Activated naive CD4-positive, alpha-beta T cell treated with anti-CD3 and anti-CD28 coated beads, Interleukin-2, amount 50 U/mL, for 16 hours (primary cell): ENCODE measurements at places on chromosomes 16 and 17.
A peak's percentile ranks its signal among the peaks of the same experiment; 100 is the strongest.

DNA sequence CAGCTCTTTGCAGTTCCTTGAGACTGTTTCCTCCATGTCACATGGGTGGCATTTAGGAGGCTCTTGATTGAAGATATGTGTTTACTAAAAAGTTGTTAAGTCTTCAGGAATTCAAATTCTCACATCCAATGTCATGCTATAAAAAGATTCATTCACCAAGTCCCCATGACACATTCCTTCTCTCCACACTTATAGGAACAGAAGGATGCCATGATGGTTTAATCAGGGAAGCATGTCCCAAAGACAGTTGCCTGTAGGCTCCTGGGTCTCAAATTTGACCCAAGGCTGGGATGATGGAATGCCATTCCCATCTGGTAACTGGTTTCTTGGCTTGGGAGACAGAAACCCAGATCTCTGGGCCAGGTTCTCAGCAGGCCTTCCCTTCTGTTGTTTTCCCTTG, 140.6 kb upstream of the SOX9 start:
- DNase-seq = no peak

GRCh38 chr17:28544402-28545140, 7.9 kb downstream of the UNC119 start:
- DNase-seq = no peak

GRCh38 chr16:11171757-11172299, 84.2 kb downstream of the SOCS1 start:
- DNase-seq = no peak

GRCh38 chr17:55814377-55814776, 63.5 kb downstream of the PCTP start:
- no peak for DNase-seq

- DNase-seq = no peak
These were observed 33.5 kb downstream of the GNA13 start for GRCh38 chr17:65022751-65023700.

GRCh38 chr17:78785011-78785662, 3.1 kb upstream of the CYTH1 start:
- no peak for DNase-seq

DNA sequence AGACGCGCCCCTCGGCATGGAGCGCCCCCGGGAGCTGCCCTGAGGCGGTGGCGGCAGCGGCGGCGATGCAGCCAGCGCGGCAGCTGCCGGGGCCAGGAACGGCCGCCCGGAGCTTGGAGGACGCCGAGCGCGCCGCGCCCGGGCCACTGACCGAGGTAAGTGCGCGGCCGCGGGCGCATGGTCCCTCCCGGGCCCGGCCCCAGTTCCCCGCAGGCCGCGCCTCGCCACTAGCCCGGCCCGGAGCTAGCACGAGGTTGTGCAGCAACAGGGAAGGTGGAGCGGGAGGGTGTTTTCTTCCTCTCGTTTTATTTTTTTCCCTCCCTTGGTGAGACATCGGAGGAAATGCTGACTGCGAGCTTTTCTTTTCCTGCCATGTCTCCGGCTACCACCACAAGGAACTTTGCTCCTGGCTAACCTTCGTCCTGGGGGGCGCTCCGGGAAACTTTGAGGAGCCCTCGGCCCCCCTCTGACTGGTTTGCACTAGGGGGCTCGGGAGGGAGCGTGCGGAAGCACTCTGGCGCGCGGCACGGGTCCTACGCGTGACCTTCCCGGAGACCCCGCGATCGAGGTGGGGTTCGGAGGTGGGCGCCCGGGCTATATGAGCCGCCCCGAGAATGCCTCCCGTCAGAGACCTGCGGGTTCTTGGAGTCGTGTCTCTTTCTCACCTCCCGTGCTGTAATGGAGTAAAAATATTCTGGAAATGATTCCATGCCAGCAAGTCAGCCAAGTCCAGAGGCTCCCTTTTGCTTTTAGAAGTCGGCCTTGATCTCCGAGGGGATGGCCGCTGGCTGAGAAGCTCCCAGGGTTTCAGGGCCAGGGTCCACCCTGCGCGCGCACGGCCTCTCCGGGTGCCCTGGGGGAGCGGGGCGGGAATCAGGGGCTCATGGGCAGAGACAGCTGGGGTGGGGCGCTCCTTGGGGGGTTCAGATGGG, 868 bp downstream of the KCNJ12 start:
- DNase-seq = no peak

DNA sequence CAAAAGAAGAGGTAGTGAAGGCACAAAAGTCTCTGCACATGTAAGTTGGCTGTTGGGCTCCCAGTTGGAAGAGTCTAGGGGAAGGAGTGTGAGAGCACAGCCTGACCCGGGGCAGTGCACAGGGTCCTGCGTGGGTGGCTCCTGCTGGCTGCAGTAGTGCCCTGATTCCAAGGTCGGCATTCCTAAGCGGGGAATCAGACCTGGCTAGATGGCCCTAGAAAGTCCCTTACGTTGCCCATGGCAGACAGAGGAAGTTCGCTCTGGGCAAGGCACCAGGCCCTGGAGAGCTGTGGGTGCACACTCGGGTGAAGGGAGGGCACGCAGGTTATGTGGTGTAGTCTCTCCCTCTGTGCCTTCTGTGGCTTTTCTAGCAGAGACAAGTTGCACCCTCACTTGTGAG, 22.8 kb upstream of the SLC5A11 start:
- DNase-seq = no peak

DNA sequence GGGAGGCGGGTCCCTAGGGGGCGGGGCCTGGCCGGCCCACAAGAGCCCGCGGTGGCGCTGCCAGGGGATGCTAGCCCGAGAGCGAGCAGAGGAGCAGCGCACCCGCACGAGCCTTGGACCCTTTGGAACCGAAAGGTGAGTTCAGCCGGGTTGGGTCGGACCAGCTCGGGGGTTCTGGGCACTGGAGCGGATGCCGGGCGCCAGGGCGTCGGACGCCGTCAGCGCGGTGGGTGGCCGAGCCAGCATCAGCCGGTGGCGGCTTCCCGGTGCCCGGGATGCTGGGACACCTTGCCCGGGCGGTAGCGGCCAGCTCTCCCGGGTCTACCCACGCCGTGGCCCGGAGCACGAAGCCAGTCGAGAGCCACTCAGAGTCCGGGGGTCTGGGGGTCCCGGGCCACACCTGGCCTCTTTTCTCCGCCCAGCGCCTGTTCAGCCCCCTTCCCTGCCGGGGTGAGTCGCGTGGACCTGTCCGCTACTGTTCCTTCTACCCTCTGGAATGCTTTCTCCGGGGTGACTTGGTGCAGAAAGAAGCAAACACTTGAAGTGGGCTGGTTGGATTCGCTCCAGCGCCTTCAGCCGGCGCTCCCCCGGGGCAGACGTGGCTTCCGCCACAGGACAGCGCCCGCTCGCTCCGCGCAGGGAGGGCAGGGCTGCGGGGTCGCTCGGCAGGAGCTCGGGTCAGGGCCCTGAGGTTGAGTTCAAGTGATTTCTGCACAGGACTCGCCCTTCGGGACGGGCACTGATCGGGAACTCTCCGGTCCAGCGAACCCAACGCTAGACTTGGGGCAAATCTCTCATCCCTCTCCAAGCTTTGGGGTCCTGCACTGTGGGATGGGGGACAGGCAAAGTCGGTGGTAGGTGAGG, at the start of gene SCNN1G:
TSS of gene SCNN1G (plus strand) at position 67 of the 864 bp plus-strand sequence. CDS start 3,527 bp downstream, outside the sequence.
- no peak for DNase-seq

DNA sequence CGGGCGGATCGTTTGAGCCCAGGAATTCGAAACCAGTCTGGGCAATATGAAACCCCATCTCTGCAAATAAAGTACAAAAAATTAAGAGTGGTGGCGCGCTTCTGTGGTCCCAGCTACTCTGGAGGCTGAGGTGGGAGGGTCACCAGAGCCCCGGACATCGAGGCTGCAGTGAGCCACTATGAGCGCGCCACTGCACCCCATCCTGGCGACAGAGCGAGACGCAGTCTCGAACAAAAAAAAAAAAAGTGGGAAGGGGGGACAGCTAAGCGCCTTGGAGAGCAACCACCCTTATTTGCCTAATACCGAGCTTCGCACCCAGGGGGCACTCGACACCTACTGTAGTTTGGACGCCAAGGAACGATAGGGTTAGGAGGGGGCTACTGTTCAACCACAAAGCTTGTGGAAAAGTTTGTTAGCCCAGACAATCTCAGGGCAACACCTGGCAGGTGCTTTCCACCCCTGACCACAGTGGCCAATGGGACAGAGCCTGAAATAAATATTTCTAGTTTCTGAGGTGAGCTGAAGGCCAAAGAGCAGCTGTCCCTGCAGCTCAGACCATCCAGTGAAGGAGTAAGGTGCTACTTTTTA, 847 bp upstream of the PSMC3IP start:
- DNase-seq = peak; percentile 78

- DNase-seq = no peak
These were observed 15.7 kb downstream of the TMEM94 start for GRCh38 chr17:75472119-75472518.

DNA sequence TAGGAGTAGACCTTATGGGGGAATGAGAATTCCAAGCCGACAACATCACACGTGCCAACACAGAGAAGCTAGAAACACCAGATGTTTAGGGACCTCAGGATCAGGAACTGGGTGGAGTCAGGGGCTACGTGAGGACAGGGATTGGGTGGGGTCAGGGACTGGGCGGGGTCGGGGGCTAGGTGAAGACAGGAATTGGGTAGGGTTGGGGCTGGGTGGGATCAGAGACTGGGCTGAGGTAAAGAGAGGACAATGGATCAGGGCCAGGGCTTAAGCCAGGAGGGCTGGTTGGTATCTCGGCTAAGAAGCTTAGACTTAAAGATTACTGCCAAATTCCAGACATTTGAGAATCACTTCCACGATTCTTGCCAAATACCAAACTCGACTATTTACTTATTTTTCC, 11.6 kb downstream of the TEKT5 start:
- DNase-seq = no peak

GRCh38 chr17:38562903-38563302, 42.8 kb downstream of the SRCIN1 start:
- DNase-seq = no peak

DNA sequence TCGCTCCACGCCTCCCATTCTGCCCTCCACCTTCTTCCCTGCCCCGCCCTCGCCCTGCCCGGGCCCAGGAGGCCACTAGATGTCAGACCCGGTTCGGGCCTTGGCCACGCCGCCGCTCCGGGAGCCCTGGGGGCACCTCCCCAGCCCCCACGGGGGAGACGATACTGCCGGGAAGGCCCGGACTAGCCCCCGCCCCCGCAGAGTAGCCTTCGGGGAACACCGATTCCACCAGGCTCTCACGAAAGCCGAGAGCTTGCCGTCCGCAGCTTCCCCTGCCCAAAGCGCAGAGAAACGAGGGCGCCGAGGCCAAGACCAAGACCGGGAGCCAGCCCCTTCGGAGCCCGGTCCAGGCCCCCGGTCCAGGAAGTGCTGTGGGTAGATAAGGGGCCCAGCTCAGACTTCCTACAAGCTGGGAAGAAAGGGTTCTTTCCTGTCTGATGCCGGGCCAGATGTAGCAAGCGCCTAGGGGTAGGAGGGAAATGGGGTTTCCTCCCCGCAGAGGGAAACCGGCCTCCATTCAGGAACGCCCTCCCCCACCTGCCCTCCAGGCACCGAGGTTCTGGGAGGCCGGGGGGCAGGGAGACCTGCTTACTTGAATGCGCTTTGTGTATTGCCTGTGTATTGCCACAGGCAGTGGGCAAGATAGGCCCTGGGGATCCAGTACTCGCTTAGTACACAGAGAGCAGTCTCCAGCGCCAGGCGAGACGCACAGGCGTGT, 806 bp upstream of the CYB561 start:
- DNase-seq = peak; percentile 62

DNA sequence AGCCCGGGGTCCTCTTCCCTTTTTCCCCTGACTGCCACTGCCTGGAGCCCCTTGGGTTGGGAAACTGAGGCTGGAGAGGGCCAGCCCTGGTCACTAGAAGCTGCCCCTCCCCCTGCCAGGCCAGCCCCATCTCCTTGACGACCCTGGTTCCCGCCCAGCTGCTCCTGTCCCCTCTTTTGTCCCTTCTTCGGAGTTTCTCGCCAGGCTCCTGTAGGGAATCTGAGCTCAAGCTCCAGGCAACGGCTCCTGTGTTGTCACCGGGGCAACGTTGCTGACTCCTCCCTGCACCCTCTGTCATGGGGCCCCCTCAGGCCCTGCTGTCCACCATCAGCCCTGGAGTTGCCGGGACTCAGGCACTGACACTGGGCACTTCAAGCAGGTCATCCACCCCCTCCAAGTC, 5.7 kb downstream of the LLGL1 start:
- DNase-seq = no peak

DNA sequence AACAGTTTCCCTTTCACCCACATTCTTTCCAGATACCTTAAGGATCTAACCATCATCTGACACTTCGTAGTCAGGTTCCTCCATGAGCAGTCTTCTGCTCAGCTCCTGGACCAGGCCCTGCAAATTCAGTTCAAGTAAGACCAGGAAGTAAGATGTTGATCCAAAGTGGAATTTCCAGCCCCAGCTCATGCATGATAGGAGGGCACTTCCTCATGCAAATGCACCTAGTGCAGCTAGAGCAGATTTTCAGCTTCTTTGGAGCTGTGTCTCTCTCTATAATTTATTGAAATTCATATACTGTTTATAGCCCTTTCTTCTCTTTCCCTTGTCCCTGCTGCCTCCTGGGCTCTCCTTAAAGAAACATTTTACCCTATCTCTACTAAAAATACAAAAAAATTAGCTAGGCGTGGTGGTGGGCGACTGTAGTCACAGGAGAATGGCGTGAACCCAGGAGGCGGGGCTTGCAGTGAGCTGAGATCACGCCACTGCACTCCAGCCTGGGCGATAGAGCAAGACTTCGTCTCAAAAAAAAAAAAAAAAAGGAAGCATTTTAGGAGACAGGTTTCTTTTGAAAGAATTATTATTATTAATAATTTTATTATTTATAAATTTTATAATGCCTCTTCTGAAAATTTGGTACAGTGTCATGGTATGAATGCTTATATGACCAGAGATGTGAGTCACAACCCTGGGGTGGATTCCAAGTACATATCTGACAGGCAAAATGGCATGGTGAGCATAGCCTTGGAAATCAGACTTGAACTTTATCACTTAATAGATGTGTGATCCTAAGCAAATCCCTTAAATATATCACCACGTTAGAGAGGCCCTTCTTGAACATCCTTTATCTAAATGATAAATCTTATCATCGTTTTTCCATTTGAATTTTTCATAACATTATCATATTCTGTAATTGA, 94.3 kb downstream of the SSH2 start:
- DNase-seq = no peak

DNA sequence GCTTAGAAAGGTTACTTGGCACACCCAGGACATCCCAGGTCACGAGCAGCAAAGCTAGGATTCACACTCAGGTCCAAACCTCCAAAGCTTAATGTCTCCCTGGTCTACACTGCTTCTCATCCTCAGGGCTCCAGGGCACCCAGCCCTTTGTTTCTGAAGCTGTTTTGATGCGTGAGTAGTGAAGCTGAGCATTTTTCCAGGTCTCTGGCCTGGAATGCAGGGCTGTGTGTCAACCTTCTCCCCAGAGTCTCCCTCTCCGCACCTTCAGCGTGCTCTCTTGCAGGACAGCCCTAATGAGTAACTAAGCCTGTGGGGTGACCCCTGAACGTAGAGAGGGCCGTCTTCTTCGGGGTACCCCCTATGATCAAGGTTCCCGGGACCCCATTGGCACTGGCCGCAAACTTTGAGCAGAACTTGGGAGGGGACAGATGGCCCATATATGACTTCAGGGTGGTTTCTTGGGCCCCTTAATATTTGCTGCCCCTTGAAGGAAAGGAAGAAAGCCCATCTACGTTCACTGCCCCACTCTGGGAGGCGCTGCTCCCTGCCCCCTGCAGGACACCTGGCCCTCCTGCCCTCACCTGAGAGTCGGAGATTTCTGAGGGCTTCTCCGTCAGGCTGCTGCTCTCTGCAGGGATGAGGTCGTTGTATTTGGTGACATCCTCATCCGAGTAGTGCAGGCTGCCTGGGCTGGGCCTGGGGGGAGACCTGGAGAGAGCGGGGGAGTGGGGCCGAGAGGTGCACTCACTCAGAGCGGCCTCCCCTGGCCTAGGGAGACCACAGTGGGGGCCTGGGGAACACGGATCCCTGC, 36.4 kb upstream of the CDC42EP4 start:
- DNase-seq = no peak

- DNase-seq = no peak
These were observed 2.2 kb upstream of the TMEM94 start for GRCh38 chr17:75454193-75454592.
